ENCODE measurements at places on chromosomes 5 and 9. TPM values are rescaled to one million over a fixed set of nuclear protein-coding genes. Genes with fewer than 3 reads are reported as not detected.
A peak's percentile ranks its signal among the peaks of the same experiment; 100 is the strongest.

- no peaks in the 10 kb centered on the region for H3K4me1 ChIP-seq
- H3K27me3 ChIP-seq = no peaks in the 10 kb centered on the region
- no peak overlapping the region for H3K4me3 ChIP-seq
- no peak for DNase-seq
- no peak overlapping the region for H3K27ac ChIP-seq
- no peaks in the 10 kb centered on the region for H3K36me3 ChIP-seq
Measured at GRCh38 chr5:61229416-61229815, 67.1 kb upstream of the SMIM15 start.

DNA sequence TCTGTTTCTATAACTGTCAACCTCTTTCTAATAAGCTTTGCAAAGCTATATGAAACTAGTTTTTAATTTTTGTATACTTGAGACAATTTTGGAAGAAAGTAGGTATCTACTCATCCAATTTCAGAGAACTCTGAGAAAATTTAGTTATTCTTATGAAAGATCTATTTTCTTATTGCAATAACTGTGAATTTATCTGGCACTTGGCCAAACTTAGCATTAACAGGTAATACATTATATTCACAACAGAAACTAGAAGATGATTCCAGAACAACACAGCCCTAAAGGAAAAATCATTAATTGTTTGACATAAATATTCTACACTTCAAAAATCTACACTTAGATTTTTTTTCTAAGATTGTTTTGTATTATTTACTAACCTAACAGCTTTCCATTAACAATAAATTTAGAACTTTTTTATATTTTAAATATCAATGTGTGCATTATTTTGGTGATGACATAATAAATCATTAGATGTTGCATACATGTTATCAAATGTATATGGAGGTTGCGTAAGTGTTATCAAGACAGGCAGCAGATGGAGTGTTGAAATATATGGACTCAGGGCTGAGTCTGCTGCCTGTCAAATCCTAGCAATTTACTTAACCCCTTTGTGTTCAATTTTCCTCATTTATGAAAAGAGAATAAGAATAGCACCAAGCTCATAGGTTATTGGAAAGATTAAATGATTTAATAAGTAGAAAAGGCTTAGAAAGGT, 141.8 kb downstream of the MUSK start:
- H3K4me3 ChIP-seq = no peak overlapping the region
- H3K27me3 ChIP-seq = no peaks in the 10 kb centered on the region
- H3K27ac ChIP-seq = no peak overlapping the region
- H3K36me3 ChIP-seq = no peaks in the 10 kb centered on the region
- H3K4me1 ChIP-seq = no peaks in the 10 kb centered on the region
- DNase-seq = no peak

- H3K27me3 ChIP-seq = no peaks in the 10 kb centered on the region
- no peak overlapping the region for H3K4me3 ChIP-seq
- no peaks in the 10 kb centered on the region for H3K36me3 ChIP-seq
- H3K4me1 ChIP-seq = no peaks in the 10 kb centered on the region
- peak; percentile 51 for DNase-seq
Measured at GRCh38 chr5:1419476-1420210, 25.6 kb downstream of the SLC6A3 start.

DNA sequence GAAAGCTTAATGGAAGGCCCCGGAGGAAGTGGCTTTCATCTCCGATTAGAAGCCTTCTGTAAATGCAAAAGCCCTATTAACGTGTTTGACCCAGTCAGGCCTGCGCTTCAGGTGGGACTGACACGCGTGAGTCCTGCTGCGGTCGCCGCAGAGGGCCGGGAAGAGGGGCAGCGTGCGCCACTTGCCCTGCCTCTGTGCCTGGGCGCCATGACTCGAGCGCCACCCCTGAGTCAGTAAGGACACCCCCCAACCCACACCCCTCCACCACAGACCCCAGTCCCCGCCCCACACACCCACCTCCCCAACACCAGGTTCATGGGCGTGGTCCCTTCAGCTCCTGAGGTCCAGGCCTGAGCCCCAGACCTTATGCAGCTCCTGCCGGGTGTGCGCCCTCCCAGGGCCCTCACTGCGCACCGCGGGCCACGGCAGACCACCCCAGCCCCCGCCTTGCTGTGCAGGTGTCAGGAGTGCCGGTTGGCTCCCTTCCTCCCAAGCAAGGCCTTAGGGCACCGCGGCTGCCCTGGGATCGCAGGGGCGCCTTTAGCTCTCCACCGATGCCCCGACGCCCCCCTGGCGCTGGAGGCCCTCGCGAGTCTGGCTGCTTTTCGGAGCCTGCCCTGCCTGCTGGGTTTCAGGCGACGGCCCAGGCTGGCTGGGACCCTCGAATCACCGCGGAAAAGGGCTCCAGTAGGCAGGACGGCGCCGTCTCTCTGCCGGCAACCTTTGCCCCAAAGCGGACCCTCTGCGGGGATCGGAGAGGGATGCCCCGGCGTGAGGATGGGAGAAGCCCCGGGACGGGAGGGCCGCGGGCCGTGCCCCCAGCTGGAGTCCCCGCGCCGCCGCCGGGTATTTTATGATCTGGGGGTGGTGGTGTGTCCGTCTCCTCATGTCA, 625 bp upstream of the OLFM1 start:
- H3K4me1 ChIP-seq = no peaks in the 10 kb centered on the region
- no peaks in the 10 kb centered on the region for H3K36me3 ChIP-seq

GRCh38 chr9:122518226-122518625, 715 bp upstream of the OR1J4 start:
- H3K36me3 ChIP-seq = no peaks in the 10 kb centered on the region
- no peak overlapping the region for H3K27ac ChIP-seq
- no peak overlapping the region for H3K4me3 ChIP-seq
- H3K4me1 ChIP-seq = no peaks in the 10 kb centered on the region

DNA sequence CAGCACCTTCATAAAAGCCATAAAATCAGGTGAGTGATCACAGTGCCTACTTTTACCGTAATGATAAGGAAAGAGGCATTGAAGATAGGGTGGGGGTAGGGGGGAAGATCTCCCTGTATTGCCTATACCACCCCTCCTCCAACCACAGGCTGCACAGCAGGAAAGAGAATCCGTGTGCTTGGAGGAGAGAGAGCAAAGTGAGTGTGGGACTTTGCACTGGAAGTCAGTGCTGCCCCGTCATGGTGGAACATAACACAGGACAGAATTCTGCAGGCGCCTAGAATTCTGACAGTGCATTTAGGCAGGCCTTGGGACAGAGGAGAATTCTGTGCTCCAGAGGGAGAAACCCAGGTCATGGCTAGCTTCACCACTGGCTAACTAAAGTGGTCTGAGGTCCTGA, 3.5 kb upstream of the C5 start:
- no peak overlapping the region for H3K4me3 ChIP-seq
- H3K27ac ChIP-seq = no peak overlapping the region
- DNase-seq = no peak
- H3K4me1 ChIP-seq = no peaks in the 10 kb centered on the region

- no peak for DNase-seq
- no peaks in the 10 kb centered on the region for H3K36me3 ChIP-seq
- H3K4me1 ChIP-seq = no peaks in the 10 kb centered on the region
- H3K27me3 ChIP-seq = no peaks in the 10 kb centered on the region
Measured at GRCh38 chr9:70654144-70654543, 239.7 kb upstream of the KLF9 start.

- DNase-seq = no peak
- no peak overlapping the region for H3K27ac ChIP-seq
- no peaks in the 10 kb centered on the region for H3K4me1 ChIP-seq
- H3K4me3 ChIP-seq = no peak overlapping the region
Measured at GRCh38 chr9:8652255-8652654, 852.7 kb upstream of the DMAC1 start.

GRCh38 chr9:134189145-134189469, 24.7 kb upstream of the RNU6ATAC start:
- no peaks in the 10 kb centered on the region for H3K36me3 ChIP-seq
- DNase-seq = peak; percentile 67
- H3K4me3 ChIP-seq = no peak overlapping the region
- peaks cover 6% of the 10 kb centered on the region for H3K4me1 ChIP-seq
- no peaks in the 10 kb centered on the region for H3K27me3 ChIP-seq

GRCh38 chr5:1548702-1549474, 25.1 kb upstream of the LPCAT1 start:
- no peak for DNase-seq
- no peaks in the 10 kb centered on the region for H3K4me1 ChIP-seq
- no peaks in the 10 kb centered on the region for H3K36me3 ChIP-seq
- H3K27ac ChIP-seq = peak overlapping the region; percentile 3

GRCh38 chr9:4258320-4259090, 41.4 kb downstream of the GLIS3 start:
- H3K4me1 ChIP-seq = no peaks in the 10 kb centered on the region
- H3K27ac ChIP-seq = no peak overlapping the region

DNA sequence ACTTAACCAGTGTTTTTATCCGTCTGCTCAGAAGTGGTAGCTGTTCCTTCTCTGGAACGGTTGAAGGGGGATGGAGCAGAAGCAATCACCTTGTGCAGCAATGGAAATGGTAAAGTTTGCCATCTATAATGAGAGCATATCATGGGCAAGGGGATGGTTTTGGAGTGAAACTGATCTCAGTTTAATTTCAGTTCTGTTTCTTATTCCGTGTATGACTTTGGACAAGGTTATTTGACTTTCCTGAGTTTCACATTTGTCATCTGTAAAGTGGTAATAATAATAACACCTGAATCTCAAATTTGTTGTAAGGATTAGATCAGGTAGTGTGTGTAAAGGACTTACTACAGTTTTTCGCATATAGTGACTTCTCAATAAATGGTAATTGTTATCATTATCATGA, 106.1 kb downstream of the PCSK1 start:
- H3K4me3 ChIP-seq = no peak overlapping the region
- no peak for DNase-seq
- no peaks in the 10 kb centered on the region for H3K27me3 ChIP-seq
- H3K4me1 ChIP-seq = peaks cover 4% of the 10 kb centered on the region
- H3K36me3 ChIP-seq = no peaks in the 10 kb centered on the region

CDKN2B gene
- total RNA-seq = 75.6 TPM

IZUMO3 gene
- total RNA-seq = not detected

EIF4EBP3 gene
- 16.8 TPM for total RNA-seq

AMBP gene
- total RNA-seq = not detected

CSF2 gene
- total RNA-seq = 4.6 TPM

ENDOG gene
- 24.7 TPM for total RNA-seq

GFI1B gene
- total RNA-seq = 0.18 TPM

DDX4 gene
- not detected for total RNA-seq
